Dorsolateral prefrontal cortex (tissue), 122 donors: ENCODE measurements at places on chromosomes 3 and 15. TPM values are rescaled to one million over a fixed set of nuclear protein-coding genes. Genes with fewer than 3 reads are reported as not detected.

The C3orf33 gene
- 9.2 TPM for total RNA-seq

The DIPK2A gene
- total RNA-seq = 41.7 TPM

DNA sequence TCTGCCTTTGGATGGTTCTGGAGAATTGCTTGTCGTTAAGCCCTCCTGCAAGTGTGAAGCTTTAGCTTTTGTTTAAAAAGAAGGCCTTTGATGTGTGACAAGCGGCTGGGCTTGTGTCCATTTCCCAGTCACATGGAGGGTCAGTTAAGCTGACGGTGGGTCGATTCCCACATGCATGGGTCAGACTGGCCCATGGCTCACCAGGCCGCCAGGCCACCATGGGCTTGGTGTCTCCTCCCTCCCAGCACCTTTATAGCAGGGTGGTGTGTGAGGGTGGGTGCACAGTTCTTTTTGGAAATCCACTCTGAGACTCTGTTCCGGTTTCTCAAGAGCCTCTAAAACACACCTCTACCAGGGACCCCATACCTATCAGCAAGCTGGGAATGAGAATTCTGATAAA lies 67.2 kb downstream of the SCN5A start:
- no peak for DNase-seq

GRCh38 chr3:71258116-71258515 lies 325.4 kb downstream of the FOXP1 start:
- no peak for DNase-seq

DNA sequence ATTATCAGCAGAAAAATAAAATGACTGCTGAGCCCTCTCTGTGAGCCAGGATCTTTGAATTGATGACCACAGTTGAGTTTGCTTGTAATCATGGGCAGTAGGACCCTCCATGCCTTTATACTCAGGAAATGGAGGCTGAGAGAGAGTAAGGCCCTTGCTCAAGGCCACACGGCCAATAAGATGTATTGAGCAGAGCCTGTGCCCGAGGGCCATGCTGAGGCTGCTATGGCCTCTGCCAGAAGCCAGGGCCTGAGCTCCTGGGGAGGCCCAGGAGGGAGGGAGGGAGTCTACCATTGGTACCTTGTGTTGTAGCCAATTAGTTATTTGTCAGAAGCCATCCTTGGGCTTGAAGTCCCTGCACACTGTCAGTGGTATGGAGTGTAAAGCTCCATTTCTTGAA lies 151.4 kb downstream of the DNAJB8 start:
- no peak for DNase-seq

The TRH gene
- total RNA-seq = 0.46 TPM

DNA sequence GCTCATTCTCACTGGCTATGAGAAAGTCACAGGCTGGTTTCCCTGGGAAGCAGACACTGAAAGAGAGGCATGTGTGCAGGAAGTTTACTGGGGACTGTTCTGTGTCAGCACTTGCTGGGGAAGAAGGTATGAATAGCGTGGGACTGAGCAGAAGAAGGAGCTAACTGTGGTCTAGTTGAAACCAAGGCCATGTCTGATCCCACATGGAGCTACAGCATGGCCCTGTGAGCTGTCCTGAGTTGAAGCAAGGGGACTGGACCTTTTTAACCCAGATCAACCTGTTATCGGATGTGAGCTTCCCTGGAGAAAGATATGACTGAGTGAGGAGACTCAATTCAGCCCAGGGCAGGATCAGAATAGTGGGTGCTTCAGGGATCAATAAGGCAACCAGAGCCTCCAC lies 53.7 kb downstream of the DCLK3 start:
- DNase-seq = no peak

The LEKR1 gene
- 2.4 TPM for total RNA-seq

The POPDC2 gene
- 3.6 TPM for total RNA-seq

- DNase-seq = no peak
Measured at GRCh38 chr3:173875790-173876189, 478.2 kb downstream of the NLGN1 start.

DNA sequence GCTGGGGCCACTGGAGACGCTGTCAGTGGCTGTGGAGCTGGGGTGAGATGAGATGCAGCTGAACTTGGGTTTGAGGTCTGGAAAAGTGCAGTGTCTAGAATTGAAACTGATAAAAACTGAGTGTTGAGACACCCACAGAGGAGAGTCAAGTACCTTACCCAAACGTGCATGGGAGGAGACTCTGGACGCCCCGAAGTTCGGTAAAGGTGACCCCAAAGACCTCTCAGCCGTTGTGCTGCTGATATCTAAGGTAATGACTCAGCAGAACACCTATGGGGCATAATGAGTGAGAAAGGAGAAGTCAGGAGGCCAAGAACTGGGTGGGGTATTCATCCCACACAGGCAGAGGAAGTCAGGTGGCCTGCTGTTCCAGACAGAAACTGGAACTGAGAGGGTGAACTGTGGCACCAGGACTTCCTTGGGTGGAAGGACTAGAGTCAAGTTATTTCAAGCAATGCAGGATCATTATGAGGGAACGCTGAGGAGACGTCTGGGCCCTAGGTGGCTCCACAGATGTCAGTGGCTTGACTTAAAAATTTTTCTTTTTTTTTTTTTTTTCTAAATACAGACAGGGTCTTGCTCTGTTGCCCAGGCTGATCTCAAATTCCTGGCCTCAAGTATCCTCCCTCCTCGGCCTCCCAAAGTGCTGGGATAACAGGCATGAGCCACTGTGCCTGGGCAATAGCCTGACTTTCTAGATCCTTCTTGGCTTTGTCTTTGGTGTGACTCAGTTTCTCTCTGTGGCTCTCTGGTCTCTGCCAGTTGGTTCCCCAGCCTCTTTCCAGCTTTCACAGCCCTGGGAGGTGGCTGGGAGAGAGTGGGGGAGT lies 67.6 kb upstream of the GCNT3 start:
- no peak for DNase-seq

DNA sequence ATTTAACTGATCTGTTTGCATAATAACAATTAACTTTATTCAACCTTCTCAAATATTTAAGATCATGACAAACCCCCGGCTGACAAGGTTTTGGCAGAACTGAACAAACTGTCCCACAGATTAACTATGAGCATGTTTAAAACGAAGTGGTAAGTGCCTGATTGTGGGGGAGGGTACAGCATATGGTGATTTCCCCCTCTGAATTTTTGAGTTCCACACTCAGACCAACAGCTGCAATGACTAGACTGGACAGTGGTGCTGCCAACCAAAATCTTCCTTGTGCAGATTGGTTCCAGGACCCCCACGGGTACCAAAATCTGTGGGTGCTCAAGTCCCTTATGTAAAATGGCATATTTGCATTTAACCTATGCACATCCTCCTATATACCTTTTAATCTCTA lies 449.5 kb downstream of the SHQ1 start:
- DNase-seq = no peak

The EBLN2 gene
- total RNA-seq = 6.3 TPM

The LSAMP gene
- 221 TPM for total RNA-seq

DNA sequence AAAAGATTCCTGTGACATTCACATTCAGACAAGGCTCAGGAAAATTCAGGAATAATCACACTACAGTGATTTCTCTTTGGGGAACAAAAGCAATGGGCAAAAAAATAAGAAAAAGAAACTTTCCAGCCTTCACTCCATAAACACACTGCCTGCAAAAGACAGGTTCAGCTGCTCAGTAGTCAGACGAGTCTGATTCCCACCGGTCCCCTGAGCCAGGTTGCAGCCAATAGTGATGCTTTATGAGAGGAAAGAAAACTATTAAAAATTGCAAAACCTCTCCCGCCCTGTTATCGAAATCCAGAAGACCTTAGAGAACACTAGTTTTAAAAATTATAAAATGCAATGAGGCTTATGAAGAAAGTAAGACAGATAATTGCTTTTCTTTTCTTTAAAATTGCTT lies 8.5 kb downstream of the PLCH1 start:
- DNase-seq = no peak

The SLC2A2 gene
- not detected for total RNA-seq

DNA sequence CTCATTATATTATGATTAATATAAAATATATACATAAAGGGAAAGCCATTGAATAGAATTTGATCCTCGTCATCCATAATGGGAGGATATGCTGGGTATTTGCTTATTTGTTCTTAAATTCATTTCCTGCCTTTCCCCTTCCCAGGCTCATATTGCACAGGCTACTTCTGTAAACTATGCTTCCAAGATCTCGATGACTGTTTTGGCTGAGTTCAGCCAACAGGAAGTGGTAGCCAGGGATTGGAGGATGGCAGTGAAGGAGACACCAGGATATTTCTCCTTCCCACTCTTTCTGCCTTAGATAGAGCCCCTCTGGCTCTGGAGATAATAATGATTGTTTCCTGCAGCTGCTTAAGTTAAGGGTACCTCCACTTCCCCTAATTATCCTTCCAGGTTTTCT lies 44.3 kb upstream of the DYNC1LI1 start:
- DNase-seq = no peak
